Osteoblast (primary cell): ENCODE measurements at places on chromosomes 5 and 9.

- no peak for DNase-seq
Observed at GRCh38 chr5:140642718-140643117, 3.5 kb downstream of the TMCO6 start.

GRCh38 chr5:60263346-60263745 lies 369.8 kb upstream of the PDE4D start:
- no peak for DNase-seq

- DNase-seq = no peak
Observed at GRCh38 chr5:6202149-6202967, 176.0 kb downstream of the MED10 start.

DNA sequence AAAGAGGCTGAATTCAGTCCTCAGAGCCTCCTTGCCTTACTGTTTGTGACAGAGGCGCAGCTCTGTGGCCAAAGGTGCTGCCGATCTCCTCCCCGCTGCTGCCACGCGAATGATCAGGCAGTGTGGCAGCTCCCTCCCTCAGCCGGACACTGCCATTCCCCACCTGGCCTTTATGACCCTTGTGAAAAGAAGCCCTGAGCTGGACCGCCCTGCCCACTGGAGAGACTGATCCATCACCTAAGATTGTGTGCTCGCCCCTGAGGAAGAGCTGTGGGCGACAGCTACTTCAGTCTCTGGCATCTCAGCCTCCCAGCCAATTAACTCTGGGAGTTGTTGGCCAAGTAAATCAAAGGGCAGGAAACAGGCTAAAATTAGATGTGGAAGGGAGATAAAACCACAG lies 90.9 kb downstream of the CARTPT start:
- DNase-seq = no peak

DNA sequence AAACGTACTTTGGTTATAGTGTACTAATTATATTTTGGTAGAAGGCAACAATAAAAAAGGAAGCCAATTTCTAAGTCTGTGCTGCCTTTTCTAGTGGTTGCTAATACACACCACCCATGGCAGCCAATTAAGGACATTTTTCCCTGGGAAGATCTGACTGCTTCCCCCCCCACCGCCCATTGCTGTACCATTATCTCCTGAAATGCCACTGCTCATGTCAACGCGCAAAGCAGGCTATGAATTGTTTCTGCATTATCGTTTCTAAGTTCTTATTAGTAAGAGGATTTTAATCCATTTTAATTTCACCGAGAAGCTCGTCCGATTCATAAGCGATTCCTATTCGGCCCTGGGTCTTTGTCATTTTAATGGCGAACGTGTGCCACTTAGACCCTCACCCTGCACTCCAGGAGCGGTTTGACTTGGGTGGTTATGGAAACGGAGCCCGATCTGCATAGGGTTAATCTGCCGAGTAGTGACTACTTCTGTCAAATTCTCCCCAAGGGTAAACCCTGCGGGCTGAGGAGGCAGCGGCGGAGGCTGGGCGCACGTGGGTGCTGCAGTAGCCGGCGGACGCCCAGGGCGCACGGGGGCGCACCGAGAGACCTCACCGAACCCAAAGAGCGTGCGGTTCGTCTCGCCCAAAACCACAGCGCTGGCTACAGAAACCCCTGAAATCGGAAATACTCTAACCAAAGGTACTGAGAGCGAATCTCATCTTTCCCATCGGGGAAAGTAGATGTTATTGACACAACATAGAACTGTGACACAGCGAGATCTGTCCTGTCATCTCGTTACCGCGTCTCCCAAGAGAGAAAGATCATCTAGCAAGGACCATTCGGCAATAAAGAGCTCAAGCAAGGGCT lies 55.8 kb upstream of the SHC3 start:
- no peak for DNase-seq

DNA sequence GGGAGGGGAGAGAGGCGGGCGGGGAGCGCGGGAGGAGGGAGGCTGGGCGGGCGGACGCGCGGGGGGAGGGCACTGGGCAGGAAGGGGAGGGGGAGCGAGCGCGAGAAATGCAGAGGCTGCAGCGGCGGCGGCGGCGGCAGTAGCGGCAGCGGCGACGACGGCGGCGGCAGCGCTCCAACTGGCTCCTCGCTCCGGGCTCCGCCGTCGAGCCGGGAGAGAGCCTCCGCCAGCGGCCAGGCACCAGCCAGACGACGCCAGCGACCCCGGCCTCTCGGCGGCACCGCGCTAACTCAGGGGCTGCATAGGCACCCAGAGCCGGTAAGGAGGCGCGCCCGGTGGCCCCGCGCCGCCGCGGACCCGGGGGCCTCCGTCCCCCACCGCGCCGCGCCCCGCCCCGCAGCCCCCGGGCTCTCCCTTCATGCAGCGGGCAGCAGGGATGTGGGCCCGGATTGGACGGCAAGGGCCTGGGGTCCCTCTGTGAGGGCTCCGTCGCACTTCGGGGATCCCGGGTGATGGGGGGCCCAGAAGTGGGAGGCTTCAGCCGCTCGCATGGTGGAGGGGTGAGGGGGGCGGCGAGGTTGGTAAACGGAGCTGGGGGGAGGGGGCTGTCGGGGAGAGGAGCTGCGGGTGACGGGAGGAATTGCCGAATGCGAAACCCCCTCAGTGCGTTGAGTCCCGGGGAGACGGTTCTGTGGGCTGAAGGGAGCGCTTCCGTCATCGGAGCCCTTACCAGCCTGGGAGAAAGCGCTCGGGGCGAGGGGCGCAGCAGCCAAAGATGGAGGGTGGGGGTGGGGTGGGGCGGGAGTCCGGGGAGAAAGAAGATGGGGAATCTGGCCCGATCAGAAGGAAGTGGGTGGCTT lies at the start of gene BASP1:
Gene BASP1 (plus strand): TSS at position 139 of the 860 bp plus-strand sequence. CDS start 57,586 bp downstream, outside the sequence.
- peak; percentile 92 for DNase-seq

DNA sequence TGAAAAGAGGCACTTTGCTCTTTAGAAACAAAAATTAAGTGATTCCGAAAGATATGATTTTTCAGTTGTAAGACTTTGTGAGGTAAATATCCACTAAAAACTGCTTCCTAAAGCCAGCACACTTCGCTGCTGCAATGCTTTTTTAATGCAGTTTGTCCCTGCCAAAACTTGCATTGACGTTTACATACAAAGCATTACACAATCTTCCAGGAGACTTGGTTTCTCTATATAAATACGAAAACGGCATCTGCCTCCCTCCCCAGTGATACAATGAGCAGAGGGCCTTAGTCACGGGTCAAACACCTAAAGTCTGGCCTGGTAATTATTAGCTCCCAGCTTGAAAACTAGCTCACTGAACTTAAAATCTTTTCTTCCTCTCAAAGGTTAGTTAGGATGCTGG lies 170.7 kb downstream of the TSSK1B start:
- no peak for DNase-seq

GRCh38 chr5:53397845-53398244 lies 82.6 kb upstream of the FST start:
- DNase-seq = peak; percentile 17

DNA sequence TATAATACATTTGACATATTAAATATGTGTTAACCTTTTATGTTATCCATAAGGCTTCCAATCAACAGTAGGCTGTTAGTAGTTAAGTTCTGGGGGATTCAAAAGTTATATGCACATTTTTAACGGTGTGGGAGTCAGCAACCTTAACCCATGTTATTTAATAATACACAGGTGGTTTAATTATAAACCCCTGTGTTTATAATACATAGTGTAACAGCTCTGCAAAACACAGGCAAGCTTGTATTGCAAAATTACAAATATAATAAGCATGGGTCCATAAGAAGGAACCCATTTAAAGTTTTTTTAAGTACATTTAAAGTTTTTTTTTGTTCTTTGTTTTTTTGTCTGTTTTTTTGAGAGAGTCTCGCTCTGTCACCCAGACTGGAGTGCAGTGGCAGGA lies 14.5 kb upstream of the RAD23B start:
- DNase-seq = no peak

GRCh38 chr9:95463148-95464060 lies 53.4 kb downstream of the PTCH1 start:
- peak; percentile 61 for DNase-seq

DNA sequence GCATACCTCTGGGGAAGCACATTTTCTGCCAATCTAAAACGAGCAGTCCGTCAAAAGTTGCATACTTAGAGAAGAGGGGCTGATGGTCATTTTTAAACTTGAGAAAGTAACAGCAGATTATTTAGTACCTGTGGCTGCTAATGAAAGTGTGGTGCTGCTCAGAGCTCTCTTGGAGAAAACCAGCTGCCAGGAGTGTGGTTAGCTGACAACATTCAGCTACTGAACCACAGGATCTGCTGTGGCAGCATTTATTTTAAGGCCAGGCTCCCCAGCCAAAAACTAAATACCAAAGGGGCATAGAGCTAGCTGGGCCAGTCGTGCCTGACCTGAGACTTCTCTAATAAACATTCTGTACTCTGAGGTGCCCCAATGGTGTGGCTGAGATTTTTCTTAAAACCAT lies 203.6 kb downstream of the EDIL3 start:
- DNase-seq = peak; percentile 42

DNA sequence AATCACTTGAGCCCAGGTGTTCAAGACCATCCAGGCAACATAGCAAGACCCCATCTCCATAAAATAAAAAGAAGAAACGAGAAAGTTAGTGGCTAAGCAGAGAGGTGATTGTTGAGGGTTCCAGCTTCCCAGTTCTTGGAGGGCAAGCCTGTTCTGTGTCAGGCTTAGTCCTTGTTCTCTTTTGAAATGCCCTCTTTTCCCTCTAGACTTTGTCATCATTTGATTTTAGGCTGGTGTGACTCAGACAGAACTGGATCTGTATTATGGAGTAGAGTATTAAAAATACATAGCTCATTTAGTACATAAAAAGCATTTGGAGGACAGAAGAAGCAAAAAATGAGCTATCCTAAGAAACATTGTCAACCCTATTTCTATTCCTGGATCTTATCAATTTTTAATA lies 159.4 kb downstream of the CD180 start:
- DNase-seq = no peak

GRCh38 chr9:97873882-97874281 lies 20.9 kb downstream of the FOXE1 start:
- no peak for DNase-seq

DNA sequence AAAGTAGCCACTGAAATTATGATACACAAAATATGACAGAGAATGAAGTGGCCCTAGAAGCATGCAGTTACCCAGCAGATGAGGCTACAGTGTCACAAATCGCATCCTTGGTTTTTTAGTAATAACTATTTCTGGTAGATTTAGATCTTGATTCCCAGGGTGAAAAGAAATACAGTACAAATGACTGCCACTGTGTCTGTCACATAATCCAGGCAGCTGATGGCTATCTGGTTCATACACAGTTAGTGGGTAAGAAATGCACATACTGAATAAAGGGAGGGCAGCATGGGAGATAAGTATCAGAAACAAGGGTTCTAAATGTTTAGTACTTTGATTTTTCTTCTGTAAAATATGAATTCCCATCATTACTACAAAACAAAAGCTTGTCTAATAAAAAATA lies 41.5 kb downstream of the POC5 start:
- DNase-seq = no peak

- peak; percentile 80 for DNase-seq
Observed at GRCh38 chr5:95283761-95284571, 928 bp downstream of the MCTP1 start.

DNA sequence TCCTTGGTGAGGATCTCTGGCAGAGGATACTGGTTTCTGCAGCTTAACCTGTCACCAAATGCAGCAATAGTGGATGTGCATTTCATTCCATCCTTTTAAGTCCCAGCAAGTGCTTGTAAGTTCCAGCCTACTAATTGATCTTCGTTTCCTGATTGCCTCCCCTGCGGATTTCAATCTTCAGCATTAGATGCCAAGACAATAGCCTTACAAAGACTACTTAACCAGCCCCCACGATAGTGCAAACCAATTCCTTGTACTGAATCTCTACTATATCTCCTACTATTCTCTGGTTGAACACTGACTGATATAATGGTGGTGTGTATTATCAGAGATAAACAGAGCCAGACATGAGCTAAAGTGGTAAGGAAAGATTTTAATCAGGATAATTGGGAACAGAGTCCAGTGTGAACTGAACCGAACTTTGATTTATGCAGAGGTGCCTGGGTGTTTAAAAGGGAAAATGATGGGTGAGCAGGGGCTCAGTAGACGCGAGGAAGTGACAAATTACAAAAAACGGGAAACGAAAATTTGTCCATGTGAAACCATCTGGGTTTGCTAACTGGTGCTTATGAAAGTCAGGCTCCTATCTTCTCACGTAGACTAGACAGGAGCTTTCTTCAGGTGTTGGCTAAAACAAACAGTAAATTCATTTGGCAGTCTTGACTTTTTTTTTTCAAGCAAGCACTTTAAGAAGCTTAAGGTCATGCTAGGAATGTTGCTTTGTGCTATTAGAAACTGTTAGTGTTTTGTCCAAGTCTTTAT lies 106.9 kb upstream of the ST8SIA4 start:
- DNase-seq = no peak

DNA sequence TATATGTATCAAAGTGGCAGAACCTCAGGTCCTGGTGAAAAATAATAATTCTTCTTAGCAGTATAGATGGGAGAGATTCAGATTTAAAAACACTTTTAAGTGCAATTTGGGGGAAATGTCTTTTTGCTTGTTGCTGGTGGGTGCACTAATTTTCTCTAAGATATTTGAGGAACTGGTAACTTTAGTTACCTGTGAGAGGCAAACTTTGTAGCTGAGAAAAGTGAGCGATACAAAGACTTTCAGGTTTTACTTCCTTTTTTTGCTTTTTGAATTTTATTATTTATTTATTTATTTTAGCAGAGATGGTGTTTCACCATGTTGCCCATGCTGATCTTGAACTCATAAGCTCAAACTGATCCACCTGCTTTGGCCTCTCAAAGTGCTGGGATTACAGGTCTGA lies 303.1 kb upstream of the PTGER4 start:
- DNase-seq = no peak

GRCh38 chr9:73575101-73576060 lies 423.7 kb downstream of the ANXA1 start:
- no peak for DNase-seq

- no peak for DNase-seq
Observed at GRCh38 chr5:128630121-128630520, 92.1 kb upstream of the FBN2 start.

DNA sequence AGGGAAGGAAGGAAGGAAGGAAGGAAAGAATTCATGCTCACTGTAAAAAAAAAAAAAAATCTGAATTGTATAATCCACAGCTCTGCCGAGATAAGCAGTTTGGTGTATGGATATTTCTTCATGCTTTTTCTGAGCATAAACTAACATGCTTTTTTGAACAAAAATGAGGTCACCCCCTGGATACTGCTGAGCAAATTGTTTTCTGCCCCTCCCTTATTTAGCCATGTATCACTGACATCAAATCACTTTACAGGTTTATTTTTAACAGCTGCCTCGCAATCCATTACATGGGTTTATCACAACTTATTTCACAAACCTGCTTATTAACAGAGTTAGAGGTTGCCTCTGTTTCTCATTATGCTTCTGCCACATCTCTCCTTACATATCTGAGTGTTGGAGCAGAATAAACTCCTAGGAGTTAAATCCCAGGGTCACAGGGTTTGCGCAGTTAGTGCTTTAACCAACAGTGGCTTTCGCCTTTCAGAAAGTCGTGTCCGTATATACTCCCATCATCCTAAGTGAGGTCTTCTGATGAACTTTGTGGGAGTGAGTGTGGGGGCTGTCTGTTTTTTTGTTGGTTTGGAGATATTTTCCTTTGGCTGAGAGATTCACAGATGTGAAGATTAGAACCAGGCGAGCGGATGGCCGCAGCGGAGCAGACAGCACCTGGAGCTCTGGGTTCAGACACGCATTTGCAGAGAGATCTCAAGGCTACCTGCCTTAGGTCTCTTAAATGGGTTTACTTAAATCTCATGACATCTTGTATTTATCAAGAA lies 57.7 kb downstream of the AK8 start:
- DNase-seq = no peak

GRCh38 chr5:43171451-43171850 lies 20.6 kb upstream of the NIM1K start:
- DNase-seq = no peak

- peak; percentile 51 for DNase-seq
Observed at GRCh38 chr5:994821-995220, 13.8 kb upstream of the NKD2 start.
